Tongue (tissue), 3 donors: ENCODE measurements at places on chromosomes 11 and 22.

DNA sequence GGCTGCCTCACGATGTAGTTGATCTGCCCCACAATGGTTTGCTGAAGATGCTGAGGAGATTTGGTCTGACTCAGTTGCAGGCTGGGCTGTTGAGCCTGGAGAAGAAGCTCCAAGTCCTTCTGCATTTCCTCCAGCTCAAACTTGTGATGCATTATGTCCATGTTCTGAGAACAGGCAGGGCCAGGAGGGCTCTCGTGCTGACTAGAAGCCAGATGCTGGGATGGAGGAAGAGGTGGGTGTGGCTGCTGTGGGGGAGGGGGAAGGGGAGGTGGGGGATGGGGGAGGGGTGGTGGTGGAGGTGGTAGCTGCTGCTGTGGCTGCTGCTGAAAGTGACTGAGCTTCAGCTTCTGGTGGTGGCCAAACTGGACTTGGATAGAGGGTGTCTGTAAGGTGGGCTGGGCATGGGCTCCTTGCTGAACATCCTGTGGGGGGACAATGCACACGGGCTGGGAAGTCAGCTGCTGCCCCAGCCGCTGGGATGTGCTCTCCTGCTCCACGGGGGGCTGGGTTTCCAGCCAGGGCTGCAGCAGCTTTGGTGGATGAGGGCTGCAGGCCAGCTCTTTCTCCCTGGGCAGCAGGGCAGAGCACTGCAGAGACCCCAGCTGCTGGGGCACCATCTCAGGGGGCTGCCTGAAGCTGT, 42.1 kb downstream of the TRIM66 start:
- DNase-seq: no peak

DNA sequence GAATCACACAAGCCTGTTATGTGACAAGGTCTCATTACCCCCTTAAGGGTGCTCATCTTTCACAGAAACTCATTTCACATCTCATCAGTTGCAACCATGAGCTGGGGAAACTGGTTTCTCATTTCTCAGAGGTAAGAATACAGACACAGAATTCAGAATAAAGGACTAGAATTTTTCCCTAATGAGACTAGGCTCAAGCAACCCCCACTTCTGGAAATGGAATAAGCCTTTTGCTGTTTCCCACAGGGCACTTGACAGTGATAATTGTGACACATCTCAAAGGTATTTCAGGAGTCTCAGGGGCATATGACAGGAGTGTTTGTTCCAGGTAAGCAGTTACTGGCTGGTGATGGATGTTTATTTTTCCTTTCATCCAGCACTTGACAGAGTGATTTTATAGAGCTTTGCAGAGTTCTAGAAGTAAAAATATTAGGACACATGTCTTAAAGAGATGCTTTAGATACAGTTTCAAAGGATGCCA, 112.9 kb upstream of the DDI1 start:
- no peak for DNase-seq

DNA sequence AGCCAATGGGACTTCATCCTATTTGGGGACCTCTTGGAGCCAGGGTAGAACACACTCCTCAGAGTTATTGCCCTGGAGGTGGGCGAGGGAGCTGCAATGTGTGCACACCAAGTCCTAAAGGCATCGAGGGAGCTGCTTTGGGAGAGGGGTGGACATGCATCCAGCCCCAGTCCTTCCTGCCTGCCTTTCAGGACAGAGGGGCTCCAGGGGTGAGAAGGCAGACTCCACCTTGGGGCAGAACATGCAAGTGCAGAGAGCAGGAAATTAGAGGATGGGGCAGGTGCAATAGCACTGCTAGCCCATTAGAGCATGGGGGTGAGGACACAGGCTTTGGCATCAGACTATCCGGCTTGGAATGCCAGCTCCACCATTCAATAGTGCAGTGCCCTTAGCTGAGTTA, 288.5 kb downstream of the OPCML start:
- no peak for DNase-seq

DNA sequence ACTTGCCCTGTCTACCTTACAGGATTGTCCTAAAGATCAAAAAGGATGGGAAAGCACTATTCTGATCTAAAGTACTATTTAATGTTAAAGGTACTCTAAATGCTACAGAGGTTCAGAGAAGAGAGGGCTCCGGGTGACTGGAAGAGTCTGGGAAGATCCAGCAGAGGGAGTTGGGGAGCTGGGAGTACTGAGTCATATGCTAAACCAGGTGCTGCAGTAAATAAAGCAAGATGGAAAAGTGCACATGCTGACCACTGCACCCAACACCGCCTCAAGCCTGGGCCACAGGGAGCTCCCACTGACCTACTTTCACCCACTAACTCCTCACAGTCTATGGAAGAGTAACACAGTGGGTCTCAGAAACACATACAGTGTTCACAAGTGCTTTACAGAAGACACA, 49.3 kb downstream of the WT1 start:
- peak; percentile 15 for DNase-seq

- DNase-seq: peak; percentile 43
These were observed 12.0 kb downstream of the STIM1 start for GRCh38 chr11:3867209-3868091.

- DNase-seq: no peak
These were observed 10.5 kb downstream of the RPL27A start for GRCh38 chr11:8693010-8693551.

GRCh38 chr22:26617271-26618199, at the start of gene CRYBB1:
Gene CRYBB1, minus strand, starts transcription at chr22:26618027. Its CDS starts 1,708 bp downstream, at chr22:26616319.
- no peak for DNase-seq

DNA sequence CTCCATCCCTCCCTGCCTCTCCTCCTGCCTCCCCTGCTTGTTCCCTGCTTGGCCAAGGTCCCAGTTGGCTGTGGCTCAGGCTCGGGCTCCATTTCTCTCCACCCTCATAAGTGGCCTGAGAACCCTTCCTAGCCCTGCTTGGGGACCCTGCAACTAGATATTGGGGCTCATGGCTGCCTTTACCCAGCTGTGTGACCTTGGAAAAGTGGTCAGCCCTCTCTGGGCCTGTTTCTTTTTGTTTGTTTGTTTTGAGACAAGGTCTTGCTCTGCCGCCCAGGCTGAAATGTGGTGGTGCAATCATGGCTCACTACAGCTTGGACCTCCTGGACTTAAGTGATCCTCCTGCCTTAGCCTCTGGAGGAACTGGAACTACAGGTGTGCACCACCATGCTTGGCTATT, 20.3 kb upstream of the CABP2 start:
- DNase-seq: no peak

DNA sequence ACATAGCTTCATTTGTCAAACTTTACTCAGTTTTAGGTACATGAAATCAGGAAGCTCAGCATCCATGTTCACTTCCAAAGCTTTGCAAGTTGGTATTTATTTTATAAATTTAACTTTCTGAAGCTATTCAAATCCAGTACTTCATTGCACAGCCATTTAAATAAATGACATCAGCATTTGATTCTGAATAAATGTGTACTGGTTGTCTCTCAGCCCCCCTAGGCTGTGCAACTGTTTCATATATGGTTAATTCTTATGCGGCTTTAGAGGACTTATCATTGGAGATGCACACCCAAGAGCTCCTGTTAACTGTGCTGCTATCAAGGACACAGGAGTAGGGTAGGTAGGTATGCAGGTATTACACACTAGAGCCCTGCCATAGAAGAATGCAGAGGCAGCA, 325.1 kb downstream of the SOX6 start:
- no peak for DNase-seq

DNA sequence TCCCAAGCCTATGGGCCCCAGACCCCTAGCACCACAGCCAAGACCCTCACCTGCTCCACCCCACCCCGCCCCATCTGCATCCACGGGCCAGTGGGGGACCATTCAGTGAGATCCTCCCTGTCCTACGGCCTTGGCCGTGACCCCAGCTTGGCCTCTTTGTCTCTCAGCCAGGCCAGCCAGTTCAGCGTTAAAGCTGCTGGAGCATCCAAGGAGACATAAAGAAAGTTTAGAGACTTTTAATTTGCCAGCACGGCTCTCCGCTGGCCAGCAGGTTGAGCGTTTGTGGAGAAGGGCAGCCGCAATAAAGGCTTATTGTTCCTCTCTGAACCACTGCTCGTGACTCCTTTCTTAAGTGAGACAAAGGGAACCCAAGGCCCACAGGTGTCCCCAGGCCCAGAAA, 49.3 kb upstream of the LMO1 start:
- no peak for DNase-seq

- DNase-seq: no peak
These were observed 113.0 kb downstream of the CTTN start for GRCh38 chr11:70511345-70511744.

DNA sequence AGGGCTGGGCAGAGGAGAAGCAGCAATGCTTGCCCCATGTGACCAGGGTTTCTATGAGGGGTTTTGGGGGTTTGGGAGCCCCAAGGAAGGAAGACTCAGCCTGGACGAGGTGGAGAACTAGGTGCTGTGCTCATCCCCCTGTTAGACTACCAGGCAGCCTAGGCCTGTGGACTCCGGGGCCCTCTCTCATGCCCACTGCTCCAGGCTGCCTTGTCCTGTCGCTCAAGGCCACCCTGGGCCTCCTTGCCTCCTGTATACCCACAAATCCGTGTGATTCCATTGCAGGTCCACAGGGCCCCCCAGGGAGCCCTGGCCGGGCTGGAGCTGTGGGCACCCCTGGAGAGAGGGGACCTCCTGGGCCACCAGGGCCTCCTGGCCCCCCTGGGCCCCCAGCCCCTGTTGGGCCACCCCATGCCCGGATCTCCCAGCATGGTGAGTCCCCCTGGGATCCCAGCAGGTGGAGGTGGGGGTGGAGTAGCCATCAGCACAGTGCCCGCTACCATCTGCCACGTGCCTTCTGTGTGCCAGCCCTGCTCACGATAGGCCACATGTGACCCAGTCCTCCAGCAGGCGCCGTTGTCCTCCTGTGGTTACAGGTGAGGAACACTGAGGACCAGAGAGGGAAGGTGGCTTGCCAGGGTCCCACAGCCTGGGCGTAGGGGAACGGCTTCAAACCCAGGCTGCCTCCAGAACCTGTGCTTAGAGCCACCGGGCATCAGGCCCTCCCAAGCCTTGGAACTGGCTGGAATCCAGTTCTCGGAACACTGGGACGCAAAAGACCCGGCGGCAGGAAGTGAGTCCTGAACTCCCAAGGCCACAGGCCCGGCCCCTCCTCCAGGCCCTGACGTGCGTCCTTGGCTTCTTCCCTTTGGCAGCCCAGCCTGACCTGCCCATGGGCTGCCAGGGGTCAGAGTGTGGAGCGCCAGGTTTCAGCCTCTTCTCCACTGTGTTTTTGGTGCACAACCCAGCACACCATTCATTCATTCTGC, 26.6 kb downstream of the EMID1 start:
- no peak for DNase-seq

GRCh38 chr22:21995660-21996059, 13.1 kb upstream of the TOP3B start:
- no peak for DNase-seq

DNA sequence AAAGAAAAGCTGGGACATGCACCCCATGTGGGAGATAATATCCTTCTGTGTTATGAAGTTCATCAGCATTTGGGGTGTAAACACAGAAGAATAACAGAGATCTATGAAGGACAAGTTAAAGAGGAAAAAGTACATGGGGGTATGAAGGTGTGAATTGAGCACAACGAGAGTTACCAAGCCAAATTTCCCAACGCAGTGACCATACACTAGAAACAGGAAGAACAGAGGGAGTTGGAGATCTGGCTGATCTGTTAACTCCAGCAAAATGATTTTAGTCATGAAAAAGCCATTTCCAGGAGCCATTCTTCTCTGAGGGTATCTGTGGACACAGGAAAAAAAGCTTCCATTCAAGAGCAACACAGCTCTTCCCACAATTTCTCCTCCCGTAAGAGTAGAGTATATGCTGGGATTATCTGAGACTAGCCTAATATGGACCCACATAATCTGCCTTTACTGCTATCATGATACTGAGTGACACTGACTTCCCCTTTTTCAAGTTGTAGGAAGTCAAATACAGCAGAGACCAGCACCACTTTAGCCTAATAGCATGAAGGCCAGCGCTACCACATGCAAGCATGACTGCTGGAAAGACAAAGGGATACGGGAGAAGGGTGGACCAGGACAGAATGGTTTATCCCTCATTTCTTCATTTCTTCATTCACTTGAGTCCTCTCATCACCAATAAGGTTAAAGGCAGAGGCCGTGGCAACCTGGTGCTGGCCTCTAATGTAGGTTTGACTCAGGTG, 19.6 kb upstream of the OR8D2 start:
- DNase-seq: no peak

GRCh38 chr11:59555601-59556114, 44.3 kb downstream of the OR4D9 start:
- DNase-seq: no peak
